ENCODE measurements at places on chromosomes 12 and 14. TPM values are rescaled to one million over a fixed set of nuclear protein-coding genes. Genes with fewer than 3 reads are reported as not detected.

The LRRC43 gene
- 5.4 TPM for total RNA-seq

DNA sequence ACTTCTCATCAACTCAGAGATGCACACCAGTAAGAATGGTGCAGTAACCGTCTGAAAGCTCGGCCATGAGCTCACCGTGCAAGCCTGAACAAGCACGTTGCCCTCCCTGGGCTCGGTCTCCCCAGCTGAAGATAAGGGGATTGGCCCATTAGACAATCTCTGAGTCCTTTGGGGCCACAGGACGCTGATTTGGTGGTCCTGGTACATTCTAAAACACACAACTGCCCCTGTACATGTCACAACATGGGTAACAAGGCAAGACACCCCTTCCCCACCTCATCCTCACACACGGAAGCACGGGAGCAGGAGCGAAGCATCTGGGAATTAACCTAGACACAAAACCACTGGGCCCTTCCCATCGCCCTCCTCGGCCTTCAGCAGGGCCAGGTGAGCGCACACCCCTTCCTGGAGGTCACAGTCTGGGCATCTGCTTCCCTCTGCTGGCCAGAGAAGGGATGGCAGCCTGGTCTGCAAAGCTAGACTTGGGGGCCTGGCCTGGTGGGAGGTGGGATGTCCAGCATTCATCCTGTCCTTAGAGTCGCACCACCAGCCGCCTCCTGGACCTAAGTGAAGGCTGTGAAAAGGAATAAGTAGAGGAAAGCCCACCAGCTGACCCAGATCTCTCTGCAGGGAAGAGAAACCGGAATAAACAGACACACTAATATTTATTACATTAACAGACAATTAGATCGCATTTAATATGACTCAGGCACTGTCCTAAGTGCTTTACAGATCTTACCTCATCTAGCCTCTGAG is 18.9 kb upstream of the SMUG1 start:
- DNase-seq, result peak; percentile 49

DNA sequence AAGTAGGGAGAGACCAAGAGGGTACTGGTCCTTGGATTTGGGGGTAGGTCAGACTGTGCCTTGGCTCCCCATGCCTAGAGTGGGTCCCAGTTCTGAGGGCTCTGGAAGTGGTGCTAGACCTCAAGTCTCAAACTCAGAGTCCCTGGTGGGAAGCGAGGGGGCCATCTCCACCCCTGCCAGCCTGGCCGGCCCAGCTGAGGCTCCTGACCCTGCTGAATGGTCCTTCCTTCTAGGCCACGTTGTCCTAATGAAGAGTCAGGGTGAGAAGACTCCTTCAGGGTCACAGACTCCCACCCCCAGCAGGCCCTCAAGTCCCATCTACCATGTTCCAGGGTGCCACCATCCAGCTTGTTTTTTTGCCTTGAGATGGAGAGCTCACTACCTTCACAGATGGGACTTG is 12.9 kb downstream of the SERPINA6 start:
- DNase-seq, result no peak

The ZDHHC22 gene
- 0.24 TPM for total RNA-seq

- no peak for DNase-seq
These were observed 9.9 kb downstream of the PTPRR start for GRCh38 chr12:70910666-70911065.

- DNase-seq, result peak; percentile 57
These were observed 19.1 kb downstream of the ANG start for GRCh38 chr14:20707622-20708021.

DNA sequence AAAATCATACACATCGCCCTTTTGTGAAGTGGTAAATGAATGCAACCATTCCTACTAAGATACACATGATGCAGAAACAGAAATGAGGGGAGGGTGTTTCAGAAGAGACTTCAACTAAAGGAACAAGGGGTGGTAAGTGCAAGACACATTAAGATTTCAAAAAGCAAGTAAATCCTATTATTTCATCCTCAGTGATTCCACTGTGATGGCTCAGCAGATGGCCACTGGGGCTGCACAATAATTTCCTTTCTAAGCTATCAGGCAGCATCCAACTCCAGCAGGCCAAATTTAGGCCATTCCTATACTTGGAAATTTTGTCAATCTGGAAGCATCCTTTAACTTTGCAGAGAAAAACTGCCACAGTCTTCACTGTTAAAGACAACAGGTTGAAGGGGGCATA is 272.4 kb downstream of the NELL2 start:
- no peak for DNase-seq

DNA sequence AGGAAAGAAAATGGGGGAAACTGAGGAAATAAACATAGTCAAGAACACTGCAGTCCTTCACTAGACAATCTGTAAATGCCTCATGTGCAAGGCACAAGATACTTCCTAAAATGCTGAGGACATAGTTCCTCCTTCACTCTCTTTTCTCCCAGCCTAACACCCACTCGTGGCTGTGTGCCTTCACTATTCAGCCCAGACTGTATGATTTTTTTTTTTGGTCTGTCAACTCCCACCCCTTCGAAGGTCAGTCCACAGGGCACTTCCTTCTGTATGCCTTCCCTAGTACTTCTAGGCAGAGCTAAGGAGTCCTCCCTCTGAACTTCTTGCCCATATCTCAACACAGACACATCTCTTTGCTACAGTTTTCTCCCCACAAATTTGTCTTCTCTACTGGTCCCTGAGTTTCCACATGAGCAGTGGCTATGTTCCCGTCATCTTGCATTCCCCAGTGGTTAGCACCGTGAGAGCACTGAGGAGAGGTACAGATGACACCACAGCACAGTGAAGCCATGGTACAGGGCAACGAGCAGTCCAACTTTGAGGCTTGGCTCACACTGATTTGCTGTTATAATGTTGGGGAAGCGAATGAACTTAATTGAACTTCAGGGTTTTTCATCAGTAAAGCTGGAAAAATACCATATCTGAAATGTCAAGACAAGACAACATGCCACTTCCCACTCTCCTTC is 24.1 kb upstream of the SYCP3 start:
- DNase-seq, result no peak

The GRIP1 gene
- 1.2 TPM for total RNA-seq

GRCh38 chr12:1360441-1361210 is 233.8 kb downstream of the FBXL14 start:
- no peak for DNase-seq

The KRT81 gene
- not detected for total RNA-seq

DNA sequence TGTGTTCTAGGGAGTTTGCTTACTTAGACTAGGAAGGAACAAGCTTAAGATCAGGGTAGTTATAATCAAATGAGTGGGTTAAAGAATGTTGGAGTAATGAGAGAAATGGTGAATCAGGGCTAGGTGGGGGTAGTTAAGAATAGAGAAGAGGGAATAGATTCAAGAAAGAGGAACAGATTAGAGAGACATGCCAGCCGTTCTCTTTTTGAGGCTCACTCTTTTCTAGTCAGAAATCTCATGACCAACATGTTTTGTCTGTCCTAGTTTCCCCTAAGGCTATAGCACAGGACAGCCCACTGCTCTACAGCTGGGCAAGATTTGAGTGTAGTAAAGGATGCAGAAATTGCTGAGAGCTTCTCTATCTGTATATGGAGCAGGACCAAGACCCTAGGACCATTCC is 258.4 kb downstream of the AKAP6 start:
- DNase-seq, result no peak

GRCh38 chr12:68285541-68285940 is 32.1 kb upstream of the IL22 start:
- no peak for DNase-seq

The AKAP6 gene
- 0.88 TPM for total RNA-seq

GRCh38 chr12:113341535-113341934 is 6.6 kb upstream of the SLC8B1 start:
- DNase-seq, result no peak

DNA sequence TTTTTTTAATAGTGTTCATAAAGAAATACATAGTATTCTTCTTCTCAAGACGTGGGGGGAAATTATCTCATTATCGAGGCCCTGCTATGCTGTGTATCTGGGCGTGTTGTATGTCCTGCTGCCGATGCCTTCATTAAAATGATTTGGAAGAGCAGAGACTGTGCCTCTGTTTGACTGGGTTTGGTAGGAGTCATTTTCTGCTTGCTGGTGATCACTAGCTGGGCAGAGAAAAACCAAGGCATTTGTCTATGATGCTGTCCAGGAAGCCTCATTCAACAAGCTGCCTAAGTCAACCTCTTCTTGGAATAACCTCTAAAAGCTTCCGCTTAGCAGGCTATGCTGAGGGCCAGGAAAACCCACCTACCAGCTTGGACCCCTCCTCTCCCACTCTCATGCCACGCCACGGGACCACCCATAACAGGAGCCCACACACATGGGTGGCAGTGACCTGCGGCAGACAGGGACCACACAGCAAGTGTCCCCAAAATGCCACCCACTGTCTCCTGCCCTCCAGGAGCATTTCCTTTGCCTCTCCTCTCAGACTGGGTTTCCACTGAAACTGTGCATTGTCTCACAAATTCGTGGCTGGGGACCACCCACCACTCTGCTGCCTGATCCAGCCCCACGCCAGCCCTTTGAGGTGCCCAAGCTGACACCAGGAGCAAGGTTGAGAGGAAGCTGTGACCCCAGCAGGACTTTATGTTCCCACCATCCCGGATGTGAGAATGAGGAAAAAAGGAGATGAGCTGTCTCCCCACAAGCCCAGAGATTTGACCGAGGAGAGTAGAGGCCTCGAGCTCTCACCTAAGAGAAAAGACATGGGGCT is 36.8 kb downstream of the DAD1 start:
- DNase-seq, result no peak

The HNF1A gene
- not detected for total RNA-seq

The RNF31 gene
- total RNA-seq, result 66.5 TPM

DNA sequence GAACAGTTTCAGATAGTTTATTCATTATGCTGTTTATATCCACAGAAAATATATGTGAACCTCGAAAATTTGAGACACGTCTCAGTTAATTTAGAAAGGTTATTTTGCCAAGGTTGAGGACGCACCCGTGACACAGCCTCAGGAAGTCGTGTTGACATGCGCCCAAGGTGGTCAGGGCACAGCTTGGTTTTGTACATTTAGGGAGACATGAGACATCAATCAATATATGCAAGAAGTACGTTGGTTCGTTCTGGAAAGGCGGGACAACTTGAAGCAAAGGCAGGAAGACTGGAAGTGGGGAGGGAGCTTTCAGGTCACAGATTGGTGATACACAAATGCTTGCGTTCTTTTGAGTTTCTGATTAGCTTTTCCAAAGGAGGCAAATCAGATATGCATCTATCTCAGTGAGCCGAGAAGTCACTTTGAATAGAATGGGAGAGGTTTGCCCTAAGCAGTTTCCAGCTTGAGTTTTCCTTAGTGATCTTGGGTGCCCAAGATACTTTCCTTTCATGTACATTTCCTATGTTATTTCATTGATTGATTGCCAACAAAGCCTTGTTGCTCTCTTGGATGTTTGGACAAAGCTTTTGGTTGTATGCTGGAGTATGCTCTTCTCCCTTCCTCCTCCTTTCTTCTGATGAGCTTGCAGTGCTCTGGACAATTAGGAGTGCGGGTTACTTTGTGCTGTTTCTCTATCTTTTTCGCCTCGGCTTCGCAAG is 3.2 kb downstream of the SNAPC1 start:
- peak; percentile 51 for DNase-seq

The TBX3 gene
- total RNA-seq, result 1.1 TPM

DNA sequence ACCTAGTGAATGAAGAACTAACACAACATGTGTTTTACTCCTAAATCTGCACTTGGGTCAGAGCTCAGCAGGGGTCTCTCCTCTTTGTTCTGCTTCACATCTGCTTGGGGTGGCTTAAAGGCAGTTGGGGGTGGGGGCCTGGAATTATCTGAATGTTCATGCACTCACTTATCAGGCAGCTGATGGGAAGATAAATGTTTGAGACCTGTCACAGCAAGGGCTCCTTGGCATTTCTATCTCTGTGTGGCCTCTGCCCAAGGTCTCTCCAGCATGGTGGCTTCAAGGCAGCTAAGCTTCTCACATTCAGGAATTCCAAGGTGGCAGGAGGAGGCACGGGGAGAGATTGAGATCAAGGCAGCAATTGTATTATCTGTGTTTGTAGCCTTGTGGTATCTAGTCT is 6.4 kb upstream of the HMGA2 start:
- DNase-seq, result no peak

GRCh38 chr12:51863363-51863932 is 14.9 kb upstream of the FIGNL2 start:
- no peak for DNase-seq

The KCNH3 gene
- total RNA-seq, result 0.18 TPM

The DIO2 gene
- total RNA-seq, result not detected

The MANSC4 gene
- total RNA-seq, result 0.65 TPM

DNA sequence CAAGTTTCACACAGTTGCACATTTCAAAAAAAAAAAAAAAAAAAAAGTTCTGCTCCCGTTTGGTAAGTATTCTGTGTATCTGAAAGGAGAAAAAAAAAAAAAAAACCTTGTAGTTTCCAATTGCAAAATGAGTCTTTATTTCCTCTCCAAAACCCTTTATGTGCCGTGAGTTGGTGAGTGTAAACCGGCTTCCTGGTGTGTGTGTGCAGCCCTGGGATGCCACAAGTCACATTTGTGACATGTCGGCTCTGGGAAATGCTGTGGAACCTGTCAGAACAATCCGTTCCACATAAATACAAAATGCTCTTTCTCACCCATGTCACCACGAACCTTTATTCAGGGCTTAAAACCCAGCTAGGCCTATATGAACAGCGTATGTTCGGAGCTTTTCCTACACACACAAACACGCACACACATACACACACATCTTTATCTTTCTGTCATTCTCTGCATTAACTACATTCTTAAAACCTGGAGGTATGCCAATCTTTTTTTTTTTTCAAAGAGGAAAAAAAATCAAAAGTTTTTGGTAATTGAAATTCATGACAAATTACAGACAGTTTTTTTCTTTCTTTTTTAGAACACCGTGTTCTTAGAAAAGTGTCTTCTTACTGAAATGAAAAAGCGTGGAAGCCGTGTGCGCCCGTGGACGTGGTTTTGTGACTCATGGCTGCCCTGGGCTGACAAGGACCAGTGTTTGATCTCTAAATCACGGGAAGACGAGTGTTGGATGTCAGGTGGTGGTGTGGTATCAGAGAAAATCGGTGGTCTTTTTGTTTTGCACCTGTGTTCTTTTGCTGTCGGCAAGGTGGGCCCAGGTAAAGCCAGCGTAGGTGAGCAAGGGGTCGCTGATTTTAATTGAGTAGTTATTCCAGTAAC is 612.0 kb downstream of the VRK1 start:
- DNase-seq, result no peak

The PDZRN4 gene
- not detected for total RNA-seq
